Articular chondrocyte of knee joint (primary cell): ENCODE measurements at places on chromosomes 4 and X. TPM values are rescaled to one million over a fixed set of nuclear protein-coding genes. Genes with fewer than 3 reads are reported as not detected.

Gene PTCHD1
- not detected in 2 replicates for total RNA-seq

Gene MTMR1
- 19.1 and 20.9 TPM in 2 replicates for total RNA-seq

Gene UNC5C
- 1.3 and 2.5 TPM in 2 replicates for total RNA-seq

Gene LDB2
- total RNA-seq = 3.9 and 5.9 TPM in 2 replicates

Gene PABPC5
- total RNA-seq = 4.1 and 5.2 TPM in 2 replicates

Gene ANXA10
- total RNA-seq = not detected in 2 replicates

Gene MAOA
- total RNA-seq = 6.1 and 7.6 TPM in 2 replicates

Gene PABPC4L
- total RNA-seq = 0.86 and 2.2 TPM in 2 replicates

Gene VSIG4
- not detected in 2 replicates for total RNA-seq

Gene MAGEE2
- total RNA-seq = not detected in 2 replicates

Gene XKRX
- 0.11 TPM in 1 of 2 replicates, not detected in the other for total RNA-seq

Gene INPP4B
- 5.4 and 6.0 TPM in 2 replicates for total RNA-seq

Gene SMIM31
- 0.11 TPM in 1 of 2 replicates, not detected in the other for total RNA-seq

Gene P2RY8
- total RNA-seq = not detected in 2 replicates

Gene MAGEA8
- not detected in 2 replicates for total RNA-seq

Gene RBM46
- under 0.01 and 0.32 TPM in 2 replicates for total RNA-seq

Gene TAF7L
- 0.22 and 0.26 TPM in 2 replicates for total RNA-seq

Gene HHIP
- 0.52 and 2.5 TPM in 2 replicates for total RNA-seq

Gene ARHGAP36
- total RNA-seq = not detected in 2 replicates

Gene SPOCK3
- total RNA-seq = not detected in 2 replicates

Gene UGT2B11
- total RNA-seq = not detected in 2 replicates

Gene GRIA2
- total RNA-seq = 0.22 TPM in 1 of 2 replicates, not detected in the other

Gene EIF4E
- total RNA-seq = 118 and 146 TPM in 2 replicates

Gene NDP
- 2.2 and 3.7 TPM in 2 replicates for total RNA-seq

Gene BEX3
- total RNA-seq = 181 and 207 TPM in 2 replicates

Gene PPBP
- not detected in 2 replicates for total RNA-seq

Gene SH2D1A
- total RNA-seq = not detected in 2 replicates

Gene FREM3
- not detected in 2 replicates for total RNA-seq

Gene PLXNB3
- total RNA-seq = 4.7 and 5.0 TPM in 2 replicates

Gene BEND4
- total RNA-seq = 0.11 TPM in 1 of 2 replicates, not detected in the other

Gene CT45A10
- not detected in 2 replicates for total RNA-seq

Gene BEND2
- not detected in 2 replicates for total RNA-seq

Gene RADX
- total RNA-seq = 0.26 and 1.1 TPM in 2 replicates

Gene NLGN4X
- 8.0 and 9.8 TPM in 2 replicates for total RNA-seq

Gene TEC
- 0.91 and 1.8 TPM in 2 replicates for total RNA-seq

Gene CT47B1
- not detected in 2 replicates for total RNA-seq

Gene LEF1
- total RNA-seq = 2.4 and 3.3 TPM in 2 replicates

Gene BMX
- 0.11 TPM in 1 of 2 replicates, not detected in the other for total RNA-seq

Gene PRDM8
- 3.5 and 6.5 TPM in 2 replicates for total RNA-seq

Gene GC
- total RNA-seq = not detected in 2 replicates

Gene NKX3-2
- 2.6 and 3.6 TPM in 2 replicates for total RNA-seq

Gene PLK4
- total RNA-seq = 5.0 and 8.2 TPM in 2 replicates

Gene TMEM184C
- total RNA-seq = 43.4 and 51.0 TPM in 2 replicates
